ENCODE measurements at places on chromosomes 6 and 20.

GRCh38 chr20:55579802-55580201, 425.5 kb downstream of the CBLN4 start:
- no peak for DNase-seq

DNA sequence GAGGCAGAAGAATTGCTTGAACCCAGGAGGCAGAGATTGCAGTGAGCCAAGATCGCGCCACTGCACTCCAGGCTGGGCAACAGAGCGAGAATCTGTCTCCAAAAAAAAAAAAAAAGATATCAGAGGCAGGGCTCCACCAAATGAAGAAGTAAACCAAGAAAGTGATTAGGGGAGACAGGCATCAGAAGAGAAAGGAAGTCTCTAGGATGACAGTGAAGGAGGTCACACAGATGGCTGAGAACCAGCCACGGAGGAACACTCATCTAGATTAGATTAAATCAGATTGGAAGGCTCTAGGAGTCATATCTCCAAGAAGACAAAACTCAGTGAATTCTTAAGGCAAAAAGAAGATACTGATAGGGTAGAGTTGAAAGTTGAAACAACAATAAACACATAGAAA, 102.2 kb upstream of the CCDC28A start:
- no peak for DNase-seq

- peak; percentile 84 for DNase-seq
These were observed 22.0 kb upstream of the SLC2A12 start for GRCh38 chr6:134074151-134075055.

- no peak for DNase-seq
These were observed 30.4 kb upstream of the FKBP1A start for GRCh38 chr20:1423206-1423605.

DNA sequence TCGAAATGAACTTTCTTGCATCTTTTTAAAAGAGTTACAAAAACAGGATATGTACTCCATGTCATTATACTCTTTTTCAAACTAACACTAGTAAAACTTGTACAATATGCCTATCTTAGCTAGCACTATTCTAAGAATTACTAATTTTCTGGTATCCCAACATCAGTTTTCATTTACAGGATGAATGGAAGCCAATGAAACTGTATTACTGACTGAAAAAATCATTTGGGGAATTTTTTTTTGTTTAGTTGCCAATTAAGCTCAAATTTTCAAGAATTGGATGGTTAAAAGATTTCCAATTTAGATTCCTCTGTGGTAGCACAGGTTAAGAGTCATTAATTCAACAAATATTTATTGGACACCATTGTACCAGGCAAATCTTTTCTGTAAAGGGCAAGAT, 30.7 kb downstream of the TASP1 start:
- no peak for DNase-seq
